Naive B cell (primary cell): ENCODE measurements at places on chromosomes 1 and 21.
A peak's percentile ranks its signal among the peaks of the same experiment; 100 is the strongest.

GRCh38 chr1:208176649-208177048 is 67.5 kb downstream of the PLXNA2 start:
- DNase-seq = no peak

GRCh38 chr21:15826147-15826780 is 96.5 kb downstream of the USP25 start:
- peak; percentile 8 for DNase-seq

- DNase-seq = no peak
These were observed 2.4 kb downstream of the JMJD4 start for GRCh38 chr1:227732586-227733308.

GRCh38 chr1:170376801-170377385 is 155.1 kb upstream of the GORAB start:
- DNase-seq = no peak

GRCh38 chr1:11751087-11751486 is 10.9 kb upstream of the C1orf167 start:
- DNase-seq = no peak

- DNase-seq = no peak
These were observed 2.3 kb upstream of the SLC9A1 start for GRCh38 chr1:27157194-27157593.

- no peak for DNase-seq
These were observed 179.3 kb downstream of the NR5A2 start for GRCh38 chr1:200206761-200207160.

DNA sequence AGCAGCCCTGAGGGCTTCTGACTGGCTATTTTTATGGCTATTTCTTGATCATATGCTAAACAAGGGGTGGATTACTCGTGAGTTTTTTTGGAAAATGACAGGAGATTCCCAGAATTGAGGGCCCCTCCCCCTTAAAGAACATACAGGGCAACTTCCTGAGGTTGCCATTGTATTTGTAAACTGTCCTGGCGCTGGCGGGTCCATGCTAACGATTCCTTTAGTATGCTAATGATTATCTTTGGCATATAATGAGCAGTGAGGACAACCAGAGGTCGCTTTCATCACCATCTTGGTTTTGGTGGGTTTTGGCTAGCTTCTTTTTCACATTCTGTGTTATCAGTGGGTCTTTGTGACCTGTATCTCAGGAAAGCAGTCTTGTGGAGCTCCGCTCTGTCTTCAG is 24.1 kb downstream of the FMN2 start:
- no peak for DNase-seq

DNA sequence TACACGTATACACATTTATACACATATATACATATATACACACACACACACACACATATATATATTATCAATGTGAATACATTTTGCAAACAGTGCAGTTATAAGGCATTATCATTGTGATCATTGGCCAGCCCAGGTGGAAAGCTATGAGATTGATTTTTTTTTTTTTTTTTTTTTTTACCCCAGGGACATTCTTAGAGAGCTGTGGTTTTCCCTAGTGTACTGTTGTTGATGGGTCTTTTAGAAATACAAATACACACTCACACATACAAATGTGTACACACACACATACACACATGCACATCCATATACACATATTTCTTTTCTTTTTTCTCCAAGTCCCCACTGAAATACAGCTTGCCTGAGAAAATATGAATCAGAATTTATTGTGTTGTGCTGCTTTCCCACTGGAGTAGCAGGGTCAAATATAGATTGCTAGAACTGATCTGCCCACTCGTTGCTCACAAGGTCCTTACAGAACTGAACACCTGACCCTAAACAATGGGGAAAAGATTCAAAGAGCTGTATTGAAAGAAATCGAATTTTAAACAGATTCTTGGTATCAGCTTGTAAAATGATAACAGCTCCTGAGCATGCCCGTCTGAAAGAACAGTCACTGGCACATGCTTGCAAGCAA is 325.6 kb downstream of the OMA1 start:
- no peak for DNase-seq

GRCh38 chr1:29849038-29849750 is 612.9 kb downstream of the PTPRU start:
- DNase-seq = peak; percentile 8

- no peak for DNase-seq
These were observed 37.1 kb downstream of the JUN start for GRCh38 chr1:58746757-58747156.

- no peak for DNase-seq
These were observed 26.6 kb upstream of the DNM3 start for GRCh38 chr1:171814692-171815091.

- no peak for DNase-seq
These were observed 5.9 kb downstream of the RXFP4 start for GRCh38 chr1:155947292-155947691.

DNA sequence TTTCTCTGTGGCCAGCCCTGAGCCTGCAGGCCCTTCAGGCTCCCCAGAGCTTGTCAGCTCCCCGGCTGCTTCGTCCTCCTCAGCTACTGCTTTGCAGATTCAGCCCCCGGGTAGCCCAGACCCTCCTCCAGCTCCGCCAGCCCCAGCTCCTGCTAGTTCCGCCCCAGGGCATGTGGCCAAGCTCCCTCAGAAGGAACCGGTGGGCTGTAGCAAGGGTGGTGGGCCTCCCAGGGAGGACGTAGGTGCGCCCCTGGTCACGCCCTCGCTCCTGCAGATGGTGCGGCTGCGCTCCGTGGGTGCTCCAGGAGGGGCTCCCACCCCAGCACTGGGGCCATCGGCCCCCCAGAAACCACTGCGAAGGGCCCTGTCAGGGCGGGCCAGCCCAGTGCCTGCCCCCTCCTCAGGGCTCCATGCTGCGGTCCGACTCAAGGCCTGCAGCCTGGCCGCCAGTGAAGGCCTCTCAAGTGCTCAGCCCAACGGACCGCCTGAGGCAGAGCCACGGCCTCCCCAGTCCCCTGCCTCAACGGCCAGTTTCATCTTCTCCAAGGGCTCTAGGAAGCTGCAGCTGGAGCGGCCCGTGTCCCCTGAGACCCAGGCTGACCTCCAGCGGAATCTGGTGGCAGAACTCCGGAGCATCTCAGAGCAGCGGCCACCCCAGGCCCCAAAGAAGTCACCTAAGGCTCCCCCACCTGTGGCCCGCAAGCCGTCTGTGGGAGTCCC is 45.4 kb downstream of the YARS1 start:
- no peak for DNase-seq

- peak; percentile 30 for DNase-seq
These were observed 30.1 kb downstream of the CDKN2C start for GRCh38 chr1:51000160-51000559.
